Stimulated activated CD8-positive, alpha-beta memory T cell treated with anti-CD3 and anti-CD28 coated beads, Interleukin-15, amount 100 ng/mL, for 4 hours (primary cell): ENCODE measurements at places on chromosomes 2 and 18.

- no peak for DNase-seq
These were observed 15.4 kb downstream of the IL1B start for GRCh38 chr2:112821142-112821541.

DNA sequence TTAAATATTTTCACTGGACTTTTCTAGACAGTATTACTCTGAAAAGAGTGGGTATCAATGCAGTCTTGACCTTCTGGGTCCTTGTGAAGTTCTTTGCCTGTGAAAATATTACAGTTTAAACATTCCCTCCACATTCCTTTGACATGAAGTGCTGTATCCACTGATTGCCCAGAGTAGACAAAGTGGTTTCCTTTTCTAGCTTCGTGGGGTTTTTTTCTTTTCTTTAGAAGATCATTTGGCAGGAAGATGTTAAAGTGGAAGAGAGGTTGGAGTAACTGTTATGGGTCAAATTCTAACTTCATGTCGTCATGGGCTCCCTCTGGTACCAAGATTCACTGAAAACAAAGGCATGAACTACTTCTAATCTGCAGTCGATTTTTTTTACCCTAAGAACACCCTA is 496.9 kb downstream of the EPHA4 start:
- DNase-seq: no peak

GRCh38 chr2:60739156-60739555 is 16.9 kb upstream of the PAPOLG start:
- DNase-seq: no peak

DNA sequence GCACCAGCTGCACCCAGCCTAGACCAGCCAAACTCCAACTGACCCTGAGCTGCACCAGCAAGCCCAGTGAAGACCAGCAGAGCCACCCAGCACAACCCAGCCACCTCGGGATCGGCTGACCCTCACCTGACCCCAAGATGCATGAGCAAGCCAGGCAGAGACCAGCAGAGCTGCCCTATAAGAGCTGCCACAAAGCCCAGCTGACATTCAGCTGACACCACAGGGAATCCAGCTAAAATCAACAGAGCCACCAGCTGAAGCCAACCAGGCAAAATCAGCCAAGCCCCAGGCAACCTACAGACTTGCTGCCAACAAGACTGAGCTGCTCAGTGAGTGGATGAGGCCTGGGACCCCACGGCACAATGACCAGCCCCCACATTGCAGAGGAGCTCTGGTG is 54.6 kb downstream of the CYP27C1 start:
- DNase-seq: no peak

DNA sequence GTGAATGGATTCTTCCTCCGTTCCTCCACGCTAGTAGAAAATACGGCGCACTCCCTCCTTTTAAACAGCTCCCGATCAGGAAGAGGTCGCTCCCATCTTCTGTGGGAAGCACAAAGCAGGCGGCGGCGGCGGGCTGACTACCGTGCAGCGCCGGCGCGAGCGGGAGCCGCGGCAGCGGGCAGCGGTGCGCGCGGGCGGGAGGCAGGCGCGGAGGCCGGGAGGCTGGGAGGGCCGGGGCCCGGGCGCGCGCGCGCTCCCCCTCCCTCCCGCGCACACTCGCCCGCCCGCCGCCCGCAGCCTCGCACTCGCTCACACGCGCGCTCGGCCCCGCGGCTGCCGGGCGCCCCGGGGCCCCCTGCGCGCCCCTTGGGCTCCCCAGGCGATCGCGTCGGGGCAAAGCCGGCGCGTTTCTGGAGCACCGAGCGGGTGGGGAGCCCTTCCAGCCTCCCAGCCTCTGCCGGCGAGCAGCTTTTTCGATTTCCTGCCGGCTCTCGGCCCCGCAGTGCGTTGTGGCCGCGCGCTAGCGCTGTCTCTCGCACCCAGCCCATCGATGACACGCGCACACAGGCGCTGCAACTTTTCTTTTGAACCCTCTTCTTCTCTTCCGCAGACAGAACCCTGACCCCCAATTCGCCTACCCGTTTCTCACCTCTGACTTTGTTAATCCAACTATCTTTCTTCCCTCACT is at the start of gene SLC8A1:
TSS of gene SLC8A1 (minus strand) at position 173 of the 688 bp plus-strand sequence.
- no peak for DNase-seq

GRCh38 chr2:10272464-10272863 is 30.2 kb upstream of the HPCAL1 start:
- DNase-seq: no peak
